NCI-H2171 treated with DMSO at 0.1 percent for 48 hours (cell line): ENCODE measurements at places on chromosomes 1 and 21.
A peak's percentile ranks its signal among the peaks of the same experiment; 100 is the strongest.

DNA sequence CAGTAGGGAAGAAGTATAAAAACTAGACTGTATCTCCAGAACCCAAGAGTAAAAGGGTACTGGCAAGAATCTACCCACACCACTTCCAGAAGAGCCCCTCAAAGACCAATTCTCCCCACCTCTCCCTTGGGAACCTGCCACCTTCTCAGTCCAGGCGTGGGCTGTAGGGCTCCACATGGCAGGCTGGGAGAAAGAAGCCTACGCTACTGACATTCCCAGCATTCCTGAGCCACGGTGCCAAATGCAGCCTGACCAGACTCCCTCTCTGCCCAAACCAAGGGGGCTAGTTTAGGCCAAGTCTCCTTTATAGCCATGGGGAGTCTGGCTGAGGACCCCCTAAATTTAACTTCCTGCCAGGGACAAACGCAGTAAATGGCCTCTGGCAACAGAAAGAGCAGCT lies 2.0 kb downstream of the UBE2Q1 start:
- DNase-seq: no peak

DNA sequence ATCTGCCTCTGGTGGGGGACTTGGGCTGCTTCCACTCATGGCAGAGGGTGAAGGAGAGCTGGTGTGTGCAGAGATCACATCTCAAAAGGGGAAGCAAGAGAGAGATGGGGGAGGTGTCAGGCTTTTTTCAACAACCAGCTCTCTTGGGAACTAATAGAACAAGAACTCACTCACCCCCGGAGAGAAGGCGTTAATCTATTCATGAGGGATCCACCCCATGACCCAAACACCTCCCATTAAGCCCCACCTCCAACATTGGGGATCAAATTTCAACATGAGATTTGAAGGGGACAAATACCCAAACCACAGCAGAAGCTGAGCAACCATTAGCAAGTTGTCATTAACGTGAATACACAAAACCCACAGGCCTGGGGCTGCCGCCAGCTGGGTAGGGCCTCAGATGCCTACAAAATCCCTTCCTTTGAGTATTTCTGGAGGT lies 12.0 kb upstream of the VWA5B1 start:
- DNase-seq: peak; percentile 51

GRCh38 chr1:11170102-11170501 lies 19.1 kb upstream of the ANGPTL7 start:
- DNase-seq: no peak

GRCh38 chr21:45163413-45164123 lies 89.2 kb downstream of the ADARB1 start:
- no peak for DNase-seq

- DNase-seq: peak; percentile 26
These were observed 14.3 kb downstream of the ADAMTSL4 start for GRCh38 chr1:150563340-150564038.

- DNase-seq: no peak
These were observed 2.4 kb downstream of the PARP1 start for GRCh38 chr1:226405411-226405988.

DNA sequence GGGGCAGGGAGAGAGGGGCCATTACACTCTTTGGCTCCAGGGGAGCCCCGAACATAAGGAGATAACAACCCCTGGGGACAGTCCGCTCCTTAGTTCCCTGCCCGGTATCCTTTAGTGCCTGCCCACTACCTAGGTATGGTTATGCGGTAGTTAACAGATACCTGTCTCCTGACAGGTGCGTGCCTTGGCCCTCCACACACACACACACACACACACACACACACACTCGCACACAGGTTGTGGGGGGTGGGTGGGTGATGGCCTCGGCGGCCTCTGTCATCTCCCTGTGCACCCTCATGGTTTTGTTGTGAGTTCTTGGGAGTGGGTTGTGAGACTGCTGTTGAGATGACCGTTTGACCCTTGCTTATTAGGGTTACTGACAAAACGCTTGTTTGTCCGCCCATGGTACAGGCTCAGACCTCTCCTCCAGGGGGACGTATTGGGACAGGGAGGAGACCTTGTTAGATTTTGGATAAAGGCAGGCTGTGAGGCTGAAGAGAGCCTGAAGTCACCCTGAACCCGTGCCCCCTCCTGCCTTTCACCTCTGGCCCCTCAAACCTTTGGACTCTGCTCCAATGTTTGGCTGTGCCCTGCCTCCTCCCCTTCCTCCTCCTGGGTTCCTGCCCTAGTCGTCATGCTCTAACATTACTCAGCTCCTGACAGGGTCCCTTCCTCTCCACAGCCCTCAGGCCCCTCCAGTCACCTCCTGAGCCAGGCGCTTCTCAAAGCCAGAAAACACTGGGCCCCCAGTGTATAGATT lies 979 bp downstream of the RASSF5 start:
- DNase-seq: no peak

DNA sequence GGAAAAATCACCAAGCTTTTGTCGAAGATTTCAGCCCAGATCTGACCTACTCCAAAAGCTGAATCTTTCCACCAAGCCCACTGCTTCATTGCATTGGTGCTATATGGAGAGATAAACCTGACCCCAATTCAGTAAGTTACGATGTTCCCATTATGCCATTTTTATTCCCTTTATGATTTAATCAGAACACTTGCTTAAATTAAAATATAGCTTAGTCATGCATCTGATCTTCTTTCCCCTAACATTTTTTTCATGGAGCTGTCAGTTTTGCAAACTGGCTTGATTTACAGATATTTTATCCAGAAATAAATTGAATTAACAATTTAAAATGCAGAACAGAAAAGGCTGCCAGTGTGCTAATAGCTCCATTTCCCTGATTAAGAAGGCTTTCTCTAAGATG lies 503.5 kb upstream of the C1orf87 start:
- DNase-seq: no peak

GRCh38 chr1:42970143-42970542 lies 11.5 kb upstream of the SLC2A1 start:
- no peak for DNase-seq

DNA sequence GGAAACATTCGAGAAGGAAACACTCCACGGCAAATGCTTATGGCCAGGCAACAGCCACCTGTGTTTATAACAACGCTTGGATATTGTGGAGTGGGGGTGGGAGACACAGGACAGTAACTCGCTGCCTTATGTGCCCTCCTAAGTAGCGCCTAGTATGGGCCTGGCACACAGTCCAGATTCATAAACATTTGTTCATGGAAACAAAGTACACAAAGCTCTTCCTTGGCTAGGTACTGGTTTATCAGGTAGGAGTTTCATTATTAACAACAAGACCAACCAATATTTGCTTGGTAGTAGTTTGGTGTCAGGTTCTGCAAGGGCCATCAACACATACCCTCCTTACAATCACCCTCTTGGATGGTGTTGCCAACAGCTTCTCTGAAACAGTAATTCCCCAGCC lies 23.4 kb downstream of the TMCO4 start:
- DNase-seq: no peak

- no peak for DNase-seq
These were observed 78.0 kb downstream of the CCDC30 start for GRCh38 chr1:42541104-42541503.

DNA sequence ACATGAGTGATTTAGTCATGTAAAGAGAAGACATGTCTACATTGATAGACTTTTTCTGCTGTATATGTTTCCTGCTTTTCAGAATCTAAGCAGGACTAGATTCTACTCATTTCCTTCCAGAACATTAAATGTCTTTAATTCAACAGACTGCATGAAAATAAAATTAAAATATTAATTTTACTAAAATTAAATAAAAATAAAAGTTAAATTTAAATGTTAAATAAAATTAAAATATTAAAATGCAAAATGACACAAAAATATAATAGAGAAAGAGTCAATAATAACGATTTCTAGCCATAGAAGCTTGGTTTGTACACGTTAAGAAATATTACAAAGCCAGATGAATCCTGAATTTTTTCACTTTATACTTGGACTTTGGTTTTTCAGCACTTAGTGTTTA lies 552.8 kb upstream of the NR5A2 start:
- DNase-seq: no peak

DNA sequence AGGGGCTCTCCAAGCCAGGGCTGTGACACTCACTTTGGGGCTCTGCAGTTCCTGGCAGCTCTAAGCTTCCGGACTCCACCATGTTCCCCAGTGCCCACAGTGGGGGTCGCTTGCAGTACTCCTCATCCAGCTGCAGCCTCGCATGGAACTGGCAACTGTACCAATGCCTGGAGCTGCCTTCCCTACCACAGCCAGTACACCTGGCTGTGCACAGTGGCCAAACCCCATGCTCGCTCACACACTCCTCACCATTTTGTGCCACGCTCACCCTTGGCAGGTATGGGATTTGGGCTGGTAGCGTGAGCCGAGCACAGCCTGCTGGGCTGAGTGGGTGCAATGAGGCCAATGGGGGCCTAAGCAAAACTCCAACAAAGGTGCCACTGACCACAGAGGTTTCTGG lies 1369.9 kb downstream of the KCNT2 start:
- DNase-seq: no peak

GRCh38 chr1:62588000-62588399 lies 9.3 kb upstream of the ANGPTL3 start:
- DNase-seq: no peak

DNA sequence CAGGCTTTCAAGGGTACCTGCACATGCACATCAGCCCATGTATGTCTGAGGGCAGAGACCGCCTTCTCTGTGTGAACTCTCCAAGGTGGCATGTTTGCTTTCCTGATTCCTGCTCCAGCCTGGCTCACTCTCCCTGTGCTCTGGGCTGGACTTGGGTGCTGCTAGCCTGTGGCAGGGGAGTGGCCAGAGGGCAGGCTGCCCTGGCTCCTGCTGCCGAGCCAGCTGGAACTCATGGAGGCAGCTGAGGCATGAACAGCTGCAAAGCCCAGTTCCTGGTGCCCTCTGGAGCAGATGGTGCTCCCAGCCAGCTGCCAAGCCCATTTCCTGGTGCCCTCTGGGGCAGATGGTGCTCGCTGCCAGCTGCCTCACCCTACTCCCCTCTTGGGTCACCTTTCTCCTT lies 7.6 kb downstream of the UBL4B start:
- DNase-seq: peak; percentile 56

DNA sequence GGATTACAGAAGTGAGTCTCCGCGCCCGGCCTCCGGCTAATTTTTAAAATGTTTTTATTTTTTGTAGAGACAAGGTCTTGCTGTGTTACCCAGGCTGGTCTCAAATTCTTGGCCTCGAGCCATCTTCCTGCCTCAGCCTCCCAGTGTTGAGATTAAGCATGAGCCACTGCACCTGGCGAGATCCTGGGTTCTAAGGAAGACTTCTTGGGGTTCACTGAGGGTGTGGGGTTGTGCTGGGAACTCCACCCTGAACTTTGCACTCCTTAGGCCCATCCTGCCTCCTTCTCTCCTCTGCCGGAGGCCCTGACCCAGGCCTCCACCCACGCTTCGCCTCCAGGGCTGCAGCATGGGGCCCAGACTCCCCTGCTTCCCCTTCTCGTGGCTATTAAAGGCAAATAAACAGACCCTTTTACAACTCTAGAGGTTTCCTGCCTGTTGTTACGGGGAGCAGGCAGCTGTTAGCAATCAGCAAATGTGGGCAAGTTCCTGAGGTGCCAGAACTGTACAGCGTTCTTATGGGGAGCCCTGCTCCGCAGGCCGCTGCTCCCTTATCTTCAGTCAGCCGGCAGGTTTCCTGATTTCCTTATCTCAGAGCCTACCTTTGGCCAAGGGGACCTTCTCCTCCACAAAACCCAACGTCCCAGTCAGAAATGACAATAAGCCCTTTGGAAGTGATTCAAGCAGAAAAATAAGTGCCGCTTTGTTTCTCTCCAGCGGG lies 41.0 kb upstream of the LIN9 start:
- DNase-seq: no peak

- DNase-seq: no peak
These were observed 14.1 kb downstream of the ZBTB18 start for GRCh38 chr1:244065063-244065793.

- DNase-seq: no peak
These were observed 51.5 kb downstream of the CNST start for GRCh38 chr1:246617768-246618167.

- DNase-seq: no peak
These were observed 114.4 kb upstream of the VAMP3 start for GRCh38 chr1:7656557-7657215.

GRCh38 chr1:235054936-235055335 lies 73.7 kb downstream of the TOMM20 start:
- no peak for DNase-seq

DNA sequence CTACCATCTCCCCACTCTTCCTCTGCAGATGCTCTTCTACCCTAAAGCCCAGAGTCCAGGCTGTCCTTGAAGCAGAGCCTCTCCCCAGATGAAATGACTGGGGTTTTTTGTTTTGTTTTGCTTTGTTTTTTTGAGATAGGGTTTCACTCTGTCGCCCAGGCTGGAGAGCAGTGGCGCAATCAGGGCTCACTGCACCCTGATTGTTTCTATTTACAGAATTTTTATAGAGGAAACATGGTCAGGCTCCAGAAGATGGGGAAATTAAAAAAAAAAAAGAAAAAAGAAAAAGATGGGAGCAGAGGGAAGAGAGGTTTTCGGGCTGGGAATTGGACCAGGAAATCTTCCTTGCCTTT lies 43.7 kb upstream of the ZNF281 start:
- no peak for DNase-seq

- no peak for DNase-seq
These were observed 177.3 kb upstream of the LYPLAL1 start for GRCh38 chr1:218996362-218996761.

GRCh38 chr1:197399755-197400521 lies 131.9 kb downstream of the CRB1 start:
- DNase-seq: peak; percentile 54

DNA sequence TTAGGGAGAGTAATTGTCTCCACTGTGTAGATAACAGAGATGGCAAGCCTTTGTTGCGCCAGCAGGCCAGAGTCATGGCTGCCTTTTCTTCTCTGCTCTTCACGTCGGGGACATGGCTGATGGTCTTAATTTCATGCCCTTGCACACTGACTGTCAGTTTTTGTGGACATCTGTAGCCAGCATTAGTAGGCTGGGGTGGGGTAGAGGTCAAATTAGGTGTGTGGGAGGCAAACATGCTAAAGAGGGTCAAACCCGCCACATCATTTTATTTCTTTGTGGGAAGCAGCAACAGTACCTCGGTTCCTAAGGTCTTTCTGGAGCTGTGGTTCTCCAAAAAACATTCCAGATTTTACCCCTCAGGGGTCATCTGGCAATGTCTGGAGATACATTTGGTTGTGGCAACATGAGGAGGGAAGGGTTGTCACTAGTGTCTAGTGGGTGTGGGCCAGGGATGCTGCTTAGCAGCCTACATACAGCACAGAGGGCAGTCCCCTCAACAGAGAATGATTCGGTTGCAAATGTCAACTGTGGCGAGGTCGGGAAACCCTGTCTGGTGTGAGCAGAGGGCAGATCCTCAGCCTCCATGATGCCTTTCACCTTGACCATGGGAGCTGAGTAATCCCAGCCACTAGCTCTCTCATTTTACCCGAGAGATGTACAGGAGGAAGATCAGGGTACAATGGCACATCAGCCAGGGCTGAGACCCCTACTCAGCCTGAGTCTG lies 14.7 kb downstream of the RUNX1 start:
- no peak for DNase-seq
